Fibroblast of lung (primary cell): ENCODE measurements at places on chromosomes 12 and 14. TPM values are rescaled to one million over a fixed set of nuclear protein-coding genes. Genes with fewer than 3 reads are reported as not detected.

Gene RPL10L
- total RNA-seq = not detected in 2 replicates

DNA sequence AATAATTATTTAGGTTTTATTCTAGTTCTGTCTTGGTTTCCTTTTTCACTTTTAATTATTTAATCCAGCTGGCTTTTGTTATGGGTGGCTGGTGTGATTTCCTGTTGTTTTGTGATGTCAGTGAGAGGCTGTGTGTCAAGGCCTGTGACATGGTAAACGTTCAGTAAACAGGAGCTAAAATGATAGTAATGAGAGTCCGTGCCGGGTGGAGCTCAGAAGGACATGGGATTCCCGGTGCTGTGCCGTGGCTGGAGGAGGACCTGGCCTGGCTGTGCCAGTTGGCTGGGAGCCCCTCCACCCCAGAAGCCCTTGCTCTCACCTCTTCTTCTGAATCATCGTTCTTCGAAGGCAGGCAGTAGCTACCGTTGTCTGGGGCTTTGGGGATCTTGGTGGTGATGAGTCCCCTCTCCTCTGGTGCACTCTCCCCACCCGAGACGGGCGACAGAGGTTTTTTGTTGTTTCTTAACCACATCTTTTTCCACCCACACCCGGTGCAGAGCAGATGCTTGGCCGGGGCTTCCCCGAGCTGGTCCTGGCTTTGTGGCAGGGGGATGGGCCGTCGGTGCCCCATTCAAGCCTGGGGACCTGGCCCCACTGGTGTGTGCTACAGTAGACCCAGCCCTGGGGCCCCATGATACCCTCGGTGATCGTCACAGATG lies 29.1 kb downstream of the SH2B3 start:
- DNase-seq = peak; percentile 63

GRCh38 chr14:105537580-105538474 lies 11.4 kb downstream of the TMEM121 start:
- no peak for DNase-seq

Gene PTPRQ
- total RNA-seq = 0.77 and 1.3 TPM in 2 replicates

Gene SLC6A12
- under 0.01 TPM in 1 of 2 replicates, not detected in the other for total RNA-seq

DNA sequence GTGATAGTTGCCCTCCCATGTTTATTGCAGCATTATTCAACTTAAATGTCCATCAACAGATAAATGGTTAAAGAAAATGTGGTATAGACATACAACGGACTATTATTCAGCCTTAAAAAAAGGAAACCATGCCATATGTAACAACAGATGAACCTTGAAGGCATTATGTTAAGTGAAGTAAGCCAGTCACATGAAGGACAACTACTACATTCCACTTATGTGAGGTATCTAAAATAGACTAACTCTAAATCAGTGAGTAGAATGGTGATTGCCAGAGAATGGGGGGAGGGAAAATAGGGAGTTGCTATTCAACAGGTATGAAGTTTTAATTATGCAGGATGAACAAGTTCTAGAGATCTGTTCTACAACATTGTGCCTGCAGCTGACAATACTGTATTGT lies 10.1 kb downstream of the PCNX4 start:
- DNase-seq = no peak

- DNase-seq = no peak
Measured at GRCh38 chr12:120508537-120508936, 12.6 kb downstream of the DYNLL1 start.

Gene PRR4
- 0.66 and 0.77 TPM in 2 replicates for total RNA-seq

GRCh38 chr12:5882511-5883190 lies 62.4 kb downstream of the ANO2 start:
- no peak for DNase-seq

Gene CCDC197
- not detected in 2 replicates for total RNA-seq

Gene OR6C65
- total RNA-seq = not detected in 2 replicates

DNA sequence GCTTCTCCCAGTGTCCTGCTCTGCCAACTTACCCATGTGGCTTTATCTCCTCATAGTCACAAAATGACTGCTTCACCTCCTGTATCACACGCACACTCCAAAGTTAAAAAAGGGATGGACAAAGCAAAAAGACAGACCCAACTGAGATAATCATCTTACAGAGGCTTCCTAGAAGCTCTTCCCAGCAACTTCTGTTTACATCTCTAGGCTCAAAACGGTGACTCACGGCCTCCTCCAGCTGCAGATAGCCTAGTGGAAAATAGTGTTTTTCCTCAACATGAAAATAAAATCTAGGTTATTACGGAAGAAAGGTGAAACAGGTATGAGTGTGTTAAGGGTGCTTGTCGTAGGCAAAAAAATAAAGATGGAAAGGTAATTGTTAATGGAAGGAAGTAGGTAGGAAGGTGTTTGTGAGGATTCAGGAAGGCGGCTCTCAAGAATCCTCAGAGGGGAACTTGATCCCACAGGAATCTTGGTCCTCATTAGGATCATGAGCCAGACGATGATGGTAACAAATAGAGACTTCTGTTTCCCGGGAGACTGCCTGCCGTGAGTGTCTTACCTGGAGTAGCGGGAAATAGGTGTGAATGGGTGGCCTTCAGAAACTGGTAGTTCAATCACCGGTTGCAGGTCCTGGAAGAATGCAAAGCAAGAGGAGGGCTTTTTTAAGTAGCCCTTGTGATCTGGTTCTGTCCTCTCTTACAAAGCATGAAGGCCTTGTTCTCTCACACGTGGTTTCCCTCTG lies 487.5 kb upstream of the TMEM132C start:
- peak; percentile 28 for DNase-seq

DNA sequence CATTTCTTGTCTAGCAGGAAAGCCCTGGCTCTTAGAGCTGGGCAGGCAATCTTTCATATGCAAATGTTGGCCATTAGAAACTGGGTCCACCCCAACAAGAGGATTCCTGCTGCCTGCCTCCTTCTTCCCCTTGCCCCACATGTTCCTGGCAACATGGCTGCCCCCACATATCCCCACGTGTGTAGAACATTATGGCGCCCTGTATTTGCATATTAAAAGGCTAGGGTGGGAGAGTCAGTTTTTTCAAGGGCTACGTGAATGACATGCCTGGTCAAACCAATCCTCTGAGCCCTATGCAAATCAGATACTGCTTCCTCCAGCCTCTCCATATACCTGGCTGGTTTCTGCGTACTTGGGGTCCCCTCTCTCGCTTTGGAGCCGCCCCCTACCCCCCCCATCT lies 514.0 kb downstream of the FUT8 start:
- no peak for DNase-seq
